ENCODE measurements at places on chromosomes 1 and 21. TPM values are rescaled to one million over a fixed set of nuclear protein-coding genes. Genes with fewer than 3 reads are reported as not detected.

- no peaks in the 10 kb centered on the region for H3K27me3 ChIP-seq
- peak; percentile 13 for DNase-seq
- H3K27ac ChIP-seq = no peak overlapping the region
Measured at GRCh38 chr1:214637722-214638458, 34.9 kb downstream of the CENPF start.

DNA sequence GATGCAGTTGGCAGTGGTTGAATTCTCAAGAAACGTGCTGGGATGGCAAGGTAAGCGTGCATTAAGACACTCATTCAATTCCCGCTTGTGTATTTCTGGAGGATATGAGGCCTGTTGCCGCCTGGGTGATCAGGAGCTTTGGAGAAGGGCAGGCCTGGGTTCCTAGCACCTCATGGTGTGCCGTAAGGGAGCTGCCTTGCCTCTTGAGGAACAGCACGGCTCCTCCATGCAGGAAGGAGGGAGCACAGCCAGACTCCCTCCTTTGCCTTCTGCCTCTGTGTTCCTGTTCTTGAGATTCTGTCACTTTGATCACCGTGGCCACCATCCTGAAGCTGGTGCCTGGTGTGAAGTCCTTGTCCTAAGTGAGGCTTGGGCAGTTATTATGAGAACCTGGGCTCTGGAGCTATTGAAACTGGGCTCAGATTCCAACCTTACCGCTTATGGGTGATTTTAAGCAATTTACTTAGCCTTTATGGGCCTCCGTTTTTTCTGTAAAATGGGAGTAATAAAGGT, 18.3 kb downstream of the SLFNL1 start:
- H3K27me3 ChIP-seq = no peaks in the 10 kb centered on the region
- no peaks in the 10 kb centered on the region for H3K4me1 ChIP-seq
- no peak overlapping the region for H3K27ac ChIP-seq
- no peak overlapping the region for H3K4me3 ChIP-seq
- peaks cover 41% of the 10 kb centered on the region for H3K36me3 ChIP-seq

DNA sequence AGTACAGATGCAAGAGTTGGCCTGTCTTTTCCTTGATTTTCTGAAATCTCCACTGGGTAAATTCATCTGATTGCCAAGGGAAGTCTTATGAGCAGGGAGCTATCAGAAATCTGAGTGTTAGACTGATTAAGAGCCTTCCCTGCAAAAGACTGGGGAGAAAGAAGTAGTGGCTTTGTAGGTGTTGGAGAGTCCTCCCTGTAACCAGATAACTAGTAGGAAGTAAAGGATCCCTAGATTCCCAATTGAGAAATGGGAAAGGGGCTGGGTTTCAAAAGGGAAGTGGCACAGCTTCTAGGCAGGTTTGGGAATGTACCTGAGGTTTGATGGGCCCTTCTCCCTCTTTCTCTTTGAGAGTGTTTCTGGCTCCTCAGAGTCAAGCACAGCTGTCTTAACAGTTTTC, 2.1 kb downstream of the TLCD4 start:
- no peaks in the 10 kb centered on the region for H3K4me1 ChIP-seq
- no peak overlapping the region for H3K4me3 ChIP-seq
- no peak for DNase-seq

PCBP3 gene
- total RNA-seq = 0.54 TPM

HDAC1 gene
- total RNA-seq = 87.3 TPM
